ENCODE measurements at places on chromosomes 11 and 22. TPM values are rescaled to one million over a fixed set of nuclear protein-coding genes. Genes with fewer than 3 reads are reported as not detected.

DNA sequence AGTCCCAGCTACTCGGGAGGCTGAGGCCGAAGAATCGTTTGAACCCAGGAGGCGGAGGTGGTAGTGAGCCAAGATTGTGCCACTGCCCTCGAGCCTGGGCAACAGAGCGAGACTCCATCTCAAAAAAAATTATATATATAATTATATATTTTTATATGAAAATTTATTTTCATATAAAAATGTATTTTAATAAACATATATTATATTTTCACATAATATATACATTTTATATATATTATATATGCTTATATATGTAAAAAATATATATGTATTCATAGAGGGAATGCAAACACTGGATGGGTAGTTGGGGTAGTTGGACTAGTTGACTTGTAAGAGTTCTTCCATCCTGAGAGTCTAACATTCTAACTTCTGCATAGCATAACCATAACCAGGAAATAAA, 20.3 kb downstream of the DEUP1 start:
- H3K27me3 ChIP-seq, result peaks cover 13% of the 10 kb centered on the region
- H3K4me3 ChIP-seq, result no peak overlapping the region
- H3K36me3 ChIP-seq, result peaks cover 3% of the 10 kb centered on the region

DNA sequence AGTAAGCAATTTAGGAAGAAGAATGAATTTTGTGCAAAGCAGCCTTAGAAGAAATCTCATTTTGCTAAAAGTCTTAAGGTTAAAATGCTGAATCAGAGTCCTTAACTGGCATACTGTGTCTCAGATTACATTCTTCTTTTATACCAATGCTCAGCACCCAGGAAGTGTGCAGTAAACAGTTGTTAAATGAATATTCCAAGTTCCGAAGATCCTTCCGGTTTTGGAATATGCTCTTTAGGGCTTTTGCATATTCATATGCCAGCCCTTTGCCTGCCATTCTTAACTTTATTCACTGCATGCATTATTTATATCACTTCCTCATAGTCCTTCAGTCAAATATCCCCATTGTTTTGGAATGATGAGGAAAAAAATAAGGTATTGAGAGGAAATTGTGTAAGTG, 242.0 kb downstream of the DDX10 start:
- DNase-seq, result no peak
- peaks cover 4% of the 10 kb centered on the region for H3K36me3 ChIP-seq
- H3K27ac ChIP-seq, result no peak overlapping the region
- peaks cover 7% of the 10 kb centered on the region for H3K4me1 ChIP-seq
- no peak overlapping the region for H3K4me3 ChIP-seq
- no peaks in the 10 kb centered on the region for H3K27me3 ChIP-seq

- H3K36me3 ChIP-seq, result peaks cover 6% of the 10 kb centered on the region
- H3K27ac ChIP-seq, result no peak overlapping the region
- peaks cover 8% of the 10 kb centered on the region for H3K4me1 ChIP-seq
- DNase-seq, result no peak
- H3K4me3 ChIP-seq, result peak overlapping the region; percentile 47
These were observed 62.4 kb downstream of the CRYBB2 start for GRCh38 chr22:25281675-25282345.

GRCh38 chr11:74142624-74143023, 28.2 kb downstream of the C2CD3 start:
- peaks cover 7% of the 10 kb centered on the region for H3K36me3 ChIP-seq
- no peak for DNase-seq
- H3K27me3 ChIP-seq, result no peaks in the 10 kb centered on the region
- no peak overlapping the region for H3K27ac ChIP-seq
- peaks cover 11% of the 10 kb centered on the region for H3K4me1 ChIP-seq
- peak overlapping the region; percentile 41 for H3K4me3 ChIP-seq

GRCh38 chr11:5631417-5631816, 6.6 kb downstream of the TRIM34 start:
- DNase-seq, result no peak
- no peak overlapping the region for H3K27ac ChIP-seq
- peaks cover 17% of the 10 kb centered on the region for H3K36me3 ChIP-seq
- H3K27me3 ChIP-seq, result no peaks in the 10 kb centered on the region
- no peak overlapping the region for H3K4me3 ChIP-seq

DNA sequence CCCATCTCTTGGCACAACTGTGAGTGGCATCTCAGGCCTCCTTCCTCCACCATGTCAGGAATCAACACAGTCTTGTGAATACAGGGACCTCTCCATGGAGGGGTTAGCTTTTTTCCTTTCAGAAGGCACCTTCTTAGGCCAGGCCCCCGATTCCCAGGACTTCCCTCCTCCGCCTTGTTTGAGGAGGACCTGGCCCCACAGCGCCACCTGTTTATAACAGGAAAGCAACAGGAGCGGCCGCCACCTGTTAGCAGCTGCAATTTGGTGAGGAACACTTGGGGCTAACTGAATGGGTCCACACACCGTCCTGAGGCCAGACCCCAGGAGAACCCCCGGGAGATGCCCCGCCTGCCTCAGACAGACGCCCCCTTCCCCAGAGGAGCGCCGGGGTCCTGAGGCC, 3.8 kb upstream of the PKP3 start:
- H3K27me3 ChIP-seq, result no peaks in the 10 kb centered on the region
- H3K4me3 ChIP-seq, result no peak overlapping the region
- H3K27ac ChIP-seq, result peak overlapping the region; percentile 41
- peaks cover 3% of the 10 kb centered on the region for H3K4me1 ChIP-seq
- no peaks in the 10 kb centered on the region for H3K36me3 ChIP-seq

GRCh38 chr11:111428113-111428876, 49.2 kb upstream of the POU2AF1 start:
- H3K27me3 ChIP-seq, result peaks cover 50% of the 10 kb centered on the region
- no peak for DNase-seq
- no peaks in the 10 kb centered on the region for H3K36me3 ChIP-seq
- H3K4me3 ChIP-seq, result no peak overlapping the region

DNA sequence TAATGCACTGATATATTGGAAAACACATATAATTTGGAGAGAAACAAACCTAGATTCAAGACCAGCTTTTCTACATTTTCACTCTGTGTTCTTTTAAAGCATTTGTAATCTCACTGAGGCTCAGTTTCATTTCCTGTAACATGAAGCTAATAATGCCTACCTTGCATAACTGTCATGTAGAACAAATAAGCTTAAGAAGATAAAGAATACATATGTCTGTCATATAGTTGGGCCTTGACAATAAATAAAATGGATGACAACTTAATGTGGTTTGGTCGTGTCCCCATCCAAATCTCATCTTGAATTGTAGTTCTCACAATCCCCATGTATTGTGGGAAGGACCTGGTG, 35.2 kb upstream of the FIBIN start:
- no peak for DNase-seq
- no peaks in the 10 kb centered on the region for H3K4me1 ChIP-seq
- H3K27me3 ChIP-seq, result no peaks in the 10 kb centered on the region
- H3K4me3 ChIP-seq, result no peak overlapping the region

DNA sequence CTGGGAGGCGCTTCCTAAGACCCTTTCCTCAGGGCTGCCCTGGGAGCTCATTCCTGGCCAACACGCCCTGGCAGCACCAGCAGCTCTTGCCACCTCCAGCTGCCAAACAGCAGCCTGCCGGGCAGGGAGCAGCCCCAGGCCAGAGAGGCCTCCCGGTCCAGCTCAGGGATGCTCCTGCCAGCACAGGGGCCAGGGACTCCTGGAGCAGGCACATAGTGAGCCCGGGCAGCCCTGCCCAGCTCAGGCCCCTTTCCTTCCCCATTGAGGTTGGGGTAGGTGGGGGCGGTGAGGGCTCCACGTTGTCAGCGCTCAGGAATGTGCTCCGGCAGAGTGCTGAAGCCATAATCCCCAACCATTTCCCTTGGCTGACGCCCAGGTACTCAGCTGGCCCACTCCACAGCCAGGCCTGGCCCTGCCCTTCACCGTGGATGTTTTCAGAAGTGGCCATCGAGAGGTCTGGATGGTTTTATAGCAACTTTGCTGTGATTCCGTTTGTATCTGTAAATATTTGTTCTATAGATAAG, 7.6 kb downstream of the SLC39A13 start:
- peaks cover 8% of the 10 kb centered on the region for H3K4me1 ChIP-seq
- H3K4me3 ChIP-seq, result no peak overlapping the region
- no peak for DNase-seq
- peaks cover 9% of the 10 kb centered on the region for H3K36me3 ChIP-seq
- no peak overlapping the region for H3K27ac ChIP-seq
- H3K27me3 ChIP-seq, result no peaks in the 10 kb centered on the region

DNA sequence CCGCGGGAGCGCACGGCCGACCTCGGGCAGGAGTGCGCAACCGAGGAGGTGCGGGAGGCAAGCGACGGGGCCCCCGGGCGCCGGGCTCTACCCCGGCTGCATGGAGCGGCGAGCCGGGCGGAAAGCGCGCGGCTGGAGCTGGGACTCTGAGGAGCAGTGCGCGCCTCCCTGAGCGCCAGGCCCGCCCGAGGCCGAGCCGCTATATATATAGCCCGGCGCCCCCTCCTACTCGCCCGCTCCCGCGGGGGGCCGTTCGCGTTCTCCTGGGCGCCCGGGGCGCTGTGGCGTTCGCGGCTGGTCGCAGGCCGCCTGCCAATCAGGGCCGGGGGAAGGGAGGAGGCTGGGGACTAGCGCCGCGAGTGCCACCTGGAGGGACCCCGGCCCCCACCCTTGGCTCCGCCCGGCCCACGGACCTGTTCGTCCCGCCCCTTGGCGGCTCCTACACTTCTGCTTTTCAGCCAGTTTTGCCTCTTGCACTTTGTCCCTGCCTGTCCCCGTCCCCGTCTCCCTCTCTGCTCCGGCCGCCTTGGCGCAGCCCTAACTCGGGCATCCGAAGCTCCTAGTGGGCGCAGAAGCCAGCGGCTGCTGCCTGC, at the start of gene FGF4:
Gene FGF4 (minus strand): TSS at position 179 of the 593 bp plus-strand sequence. CDS start 257 bp downstream, outside the sequence.
- peaks cover 2% of the 10 kb centered on the region for H3K4me1 ChIP-seq
- no peak for DNase-seq
- no peak within 1 kb of the TSS for H3K4me3 ChIP-seq
- H3K27ac ChIP-seq, result no peak within 1 kb of the TSS
- H3K27me3 ChIP-seq, result peaks cover 37% of the 10 kb centered on the region

DNA sequence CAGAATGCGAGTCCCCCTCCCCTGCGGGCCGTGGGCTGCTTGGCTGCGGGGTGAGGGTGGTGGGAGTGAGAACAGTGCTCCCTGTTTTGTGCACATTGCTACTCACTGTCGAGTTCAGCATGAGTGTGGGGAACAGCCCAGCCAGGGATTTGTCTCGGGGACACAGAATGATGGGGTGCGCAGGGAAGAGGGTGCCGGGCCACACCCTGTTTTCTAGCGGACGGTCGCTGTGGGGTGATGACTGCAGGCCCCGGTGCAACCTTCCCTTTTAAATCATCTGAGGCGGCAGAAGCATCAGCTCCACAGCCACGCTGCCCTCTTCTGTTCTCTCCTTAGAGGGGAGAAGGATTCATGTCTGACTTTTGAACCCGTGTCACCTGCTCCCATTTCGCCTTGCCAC, 1051.2 kb downstream of the TBC1D22A start:
- DNase-seq, result no peak
- H3K27ac ChIP-seq, result no peak overlapping the region

GRCh38 chr11:121659811-121660210, 207.0 kb upstream of the SORL1-AS1 start:
- H3K36me3 ChIP-seq, result peaks cover 4% of the 10 kb centered on the region
- peaks cover 16% of the 10 kb centered on the region for H3K4me1 ChIP-seq
- H3K27me3 ChIP-seq, result no peaks in the 10 kb centered on the region
- H3K27ac ChIP-seq, result peak overlapping the region; percentile 14

DNA sequence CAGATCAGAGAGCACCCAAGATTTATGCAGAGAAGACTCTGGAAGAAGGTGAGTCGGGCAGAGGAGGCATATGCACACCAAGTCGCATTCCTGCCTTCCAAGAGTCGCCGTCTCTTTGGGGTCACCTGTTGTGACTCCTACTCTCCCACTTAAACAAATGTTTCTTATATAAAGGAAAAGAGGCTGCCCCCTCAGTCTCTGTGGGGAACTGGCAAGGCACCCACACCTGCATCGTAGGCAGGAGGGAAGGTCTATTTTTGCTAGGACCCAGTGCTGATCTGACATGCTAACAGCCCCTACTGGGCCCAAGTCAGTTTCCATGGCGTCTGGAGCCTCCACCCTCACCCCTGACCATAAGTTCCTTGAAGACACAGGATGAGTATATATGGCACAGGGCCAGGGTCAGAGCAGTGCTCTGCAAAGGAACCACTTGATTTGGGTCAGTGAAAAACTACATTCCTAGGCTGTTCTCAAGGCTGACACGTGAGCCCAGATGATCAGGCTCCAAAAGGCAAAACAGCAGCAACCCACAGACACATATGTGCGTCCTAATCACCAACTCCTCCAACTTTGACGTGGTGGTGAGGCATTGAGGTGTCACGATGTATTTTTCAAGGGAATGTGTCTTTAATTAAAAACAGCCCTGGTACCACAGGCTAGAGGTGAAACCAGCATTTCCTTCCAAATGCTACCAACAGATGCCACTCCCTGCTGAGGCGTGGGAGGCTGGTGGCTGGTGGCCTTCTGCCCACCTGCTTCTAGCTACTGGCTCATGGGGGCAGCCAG, 55.6 kb upstream of the CSNK2A3 start:
- DNase-seq, result no peak
- H3K27ac ChIP-seq, result no peak overlapping the region
- peaks cover 69% of the 10 kb centered on the region for H3K27me3 ChIP-seq
- no peak overlapping the region for H3K4me3 ChIP-seq

- no peak overlapping the region for H3K4me3 ChIP-seq
- no peaks in the 10 kb centered on the region for H3K36me3 ChIP-seq
These were observed 77.9 kb upstream of the PITPNB start for GRCh38 chr22:27996981-27997380.

DNA sequence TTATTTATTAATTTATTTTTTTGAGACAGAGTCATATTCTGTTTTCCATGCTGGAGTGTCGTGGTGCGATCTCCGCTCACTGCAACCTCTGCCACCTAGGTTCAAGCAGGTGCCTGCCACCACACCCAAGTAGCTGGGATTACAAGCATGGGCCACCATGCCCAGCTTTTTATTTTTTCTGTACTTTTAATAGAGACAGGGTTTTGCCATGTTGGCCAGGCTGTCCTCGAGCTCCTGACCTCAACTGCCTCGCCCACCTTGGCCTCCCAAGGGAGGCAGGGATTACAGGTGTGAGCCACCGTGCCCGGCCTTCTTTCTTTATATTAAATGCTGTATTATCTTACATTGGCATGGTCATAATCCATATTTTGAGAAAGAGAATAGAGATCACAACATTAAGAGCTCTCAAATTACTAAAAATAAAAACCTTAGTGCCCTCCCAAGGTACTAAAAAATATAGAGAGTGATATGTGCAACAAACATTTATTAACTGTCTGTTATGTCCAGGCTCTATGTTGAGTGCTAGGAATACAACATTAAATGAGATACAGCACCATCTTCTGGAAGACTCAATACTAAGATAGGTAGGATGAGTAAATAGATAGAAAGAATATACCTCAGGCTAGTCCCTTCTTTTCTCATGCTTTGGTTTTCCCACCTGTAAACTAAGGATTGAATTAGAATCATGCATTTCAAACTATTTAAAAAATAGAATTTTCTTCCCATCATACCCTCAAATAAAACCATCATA, 84.1 kb downstream of the BBOX1 start:
- DNase-seq, result no peak
- H3K27me3 ChIP-seq, result no peaks in the 10 kb centered on the region
- H3K4me1 ChIP-seq, result no peaks in the 10 kb centered on the region
- peaks cover 2% of the 10 kb centered on the region for H3K36me3 ChIP-seq
- no peak overlapping the region for H3K27ac ChIP-seq

The VSIG10L2 gene
- not detected for total RNA-seq

The OR52H1 gene
- not detected for total RNA-seq

The LYVE1 gene
- total RNA-seq, result not detected

The MISFA gene
- total RNA-seq, result 0.99 TPM

The SMC1B gene
- not detected for total RNA-seq

The CNIH2 gene
- 9.0 TPM for total RNA-seq

The LMO2 gene
- total RNA-seq, result 2.1 TPM

The FLRT1 gene
- total RNA-seq, result not detected

The MYOD1 gene
- not detected for total RNA-seq

The MMP11 gene
- total RNA-seq, result 1.2 TPM

Measured in T-helper 17 cell (primary cell).